ENCODE measurements at places on chromosomes 1 and 21.

DNA sequence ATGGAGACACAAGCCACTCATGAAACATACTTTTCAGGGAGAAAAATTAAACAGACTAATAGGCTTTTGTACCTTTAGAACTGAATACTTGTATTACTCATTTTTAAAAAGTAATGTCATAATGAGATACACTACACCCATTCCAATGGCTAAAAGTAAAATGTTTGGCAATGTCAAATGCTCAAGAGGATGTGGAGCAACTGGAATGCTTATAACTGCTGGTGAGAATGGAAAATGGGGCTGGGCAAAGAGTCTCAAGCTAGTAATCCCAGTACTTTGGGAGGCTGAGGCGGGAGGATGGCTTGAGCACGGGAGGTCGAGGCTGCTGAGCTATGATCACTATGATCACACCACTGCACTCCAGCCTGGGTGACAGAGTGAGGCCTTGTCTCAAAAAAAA lies 86.3 kb downstream of the NKAIN1 start:
- DNase-seq = no peak

DNA sequence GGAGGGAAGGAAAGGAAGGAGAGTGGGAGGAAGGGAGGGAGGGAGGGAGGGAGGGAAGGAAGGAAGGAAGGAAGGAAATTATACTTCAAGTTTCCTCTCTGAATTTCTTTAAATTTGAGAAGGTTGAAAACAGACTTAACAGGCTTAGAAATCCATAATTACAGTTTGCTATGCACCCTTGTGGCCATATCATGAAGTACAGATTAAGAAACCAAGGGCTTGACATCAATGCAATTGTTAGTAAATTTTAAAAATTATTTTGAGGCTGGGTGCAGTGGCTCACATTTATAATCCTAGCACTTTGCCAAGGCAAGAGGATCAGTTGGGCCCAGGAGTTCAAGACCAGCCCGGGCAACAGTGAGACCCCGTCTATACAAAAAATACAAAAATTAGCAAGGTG lies 14.4 kb downstream of the ANP32E start:
- no peak for DNase-seq

- DNase-seq = peak; percentile 35
These were observed at the start of gene HPDL for GRCh38 chr1:45326627-45327623. TSS of gene HPDL (plus strand) at chr1:45326895. CDS start at chr1:45327149, 254 bp downstream.

- DNase-seq = no peak
These were observed 511 bp downstream of the NDC1 start for GRCh38 chr1:53837646-53837923.

GRCh38 chr1:61441723-61442262 lies 283.1 kb downstream of the TM2D1 start:
- no peak for DNase-seq
